ENCODE measurements at places on chromosomes 3 and 15.

DNA sequence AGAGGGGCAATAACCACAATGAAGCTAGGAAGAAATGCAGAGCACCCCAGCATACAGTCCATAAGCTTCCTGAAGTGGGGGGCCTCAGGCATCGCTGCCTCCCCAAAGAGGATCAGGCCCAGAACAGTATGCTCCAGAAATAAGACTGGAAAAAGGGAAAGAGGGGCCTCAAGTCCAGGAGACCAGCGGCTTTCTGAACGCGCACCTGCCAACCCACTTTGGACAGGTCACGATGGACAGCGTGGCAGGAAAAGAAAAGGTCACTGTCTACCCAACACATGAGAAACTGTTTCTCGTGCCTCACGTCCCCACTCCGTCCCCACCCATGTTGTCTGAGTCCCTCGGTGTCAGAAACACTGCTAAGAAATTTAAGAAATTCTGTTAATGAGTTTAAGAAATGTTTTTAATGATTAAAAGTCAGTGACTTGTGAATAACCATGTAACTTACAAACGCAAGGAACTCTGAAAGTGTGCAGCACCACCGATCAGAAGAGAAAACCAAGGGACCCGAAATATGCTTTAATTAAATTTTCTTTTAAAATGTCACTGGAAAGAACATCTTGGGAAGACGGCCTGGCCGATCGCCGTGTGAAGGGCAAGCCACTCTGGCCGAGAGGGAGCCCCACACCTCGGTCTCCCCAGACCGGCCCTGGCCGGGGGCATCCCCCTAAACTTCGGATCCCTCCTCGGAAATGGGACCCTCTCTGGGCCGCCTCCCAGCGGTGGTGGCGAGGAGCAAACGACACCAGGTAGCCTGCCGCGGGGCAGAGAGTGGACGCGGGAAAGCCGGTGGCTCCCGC, 1.7 kb upstream of the PPARG start:
- DNase-seq: peak; percentile 29

DNA sequence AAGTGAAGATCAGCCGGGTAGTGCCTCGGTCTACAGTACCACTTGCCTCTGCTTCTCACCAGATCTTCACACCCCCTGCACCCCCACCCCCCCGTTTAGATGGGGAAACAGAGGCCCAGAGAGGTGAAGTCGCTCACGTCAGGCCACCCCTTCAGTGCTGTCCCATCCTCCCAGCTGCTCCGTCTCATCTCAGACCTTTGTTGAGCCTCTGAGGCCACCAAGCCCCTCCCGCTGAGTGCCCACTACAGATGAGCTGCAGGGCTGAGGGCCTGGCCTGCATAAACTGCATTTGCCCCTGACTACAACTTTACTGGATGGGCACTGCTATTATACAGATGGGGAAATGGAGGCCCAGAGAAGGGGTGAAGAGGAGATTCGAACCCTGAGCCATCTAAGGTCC, 35.8 kb downstream of the ADAMTS7 start:
- no peak for DNase-seq

GRCh38 chr3:41040256-41040655, 159.0 kb upstream of the CTNNB1 start:
- no peak for DNase-seq

DNA sequence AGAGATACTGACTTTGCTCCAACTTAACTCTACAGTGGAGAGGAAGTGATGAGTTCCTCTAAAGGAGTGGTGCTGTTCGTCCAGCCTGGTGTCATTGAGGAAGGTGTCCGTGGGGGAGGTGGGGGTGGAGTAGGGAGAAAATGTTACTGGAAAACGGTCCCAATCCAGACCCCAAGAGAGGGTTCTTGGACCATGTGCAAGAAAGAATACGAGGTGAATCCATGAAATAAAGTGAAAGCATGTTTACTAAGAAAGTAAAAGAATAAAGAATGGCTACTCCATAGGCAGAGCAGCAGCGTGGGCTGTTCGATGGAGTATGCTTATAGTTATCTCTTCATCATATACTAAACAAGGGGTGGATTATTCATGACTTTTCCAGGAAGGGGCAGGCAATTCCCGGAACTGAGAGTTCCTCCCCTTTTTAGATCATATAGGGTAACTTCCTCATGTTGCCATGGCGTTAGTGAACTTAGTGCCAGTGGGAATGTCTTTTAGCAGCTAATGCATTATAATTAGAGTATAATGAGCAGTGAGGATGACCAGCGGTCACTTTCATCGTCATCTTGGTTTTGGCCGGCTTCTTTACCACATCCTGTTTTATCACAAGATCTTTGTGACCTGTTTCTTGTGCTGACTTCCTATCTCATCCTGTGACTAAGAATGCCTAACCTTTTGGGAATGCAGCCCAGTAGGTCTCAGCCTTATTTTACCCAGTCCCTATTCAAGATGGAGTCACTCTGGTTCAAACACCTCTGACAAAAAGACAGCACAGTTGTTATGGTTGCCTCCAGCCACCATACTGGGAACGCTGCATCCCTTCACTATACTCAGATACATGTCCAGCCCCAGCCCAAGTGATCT, 38.6 kb downstream of the CLEC3B start:
- no peak for DNase-seq

GRCh38 chr3:134976948-134977347, 181.9 kb downstream of the EPHB1 start:
- DNase-seq: no peak

DNA sequence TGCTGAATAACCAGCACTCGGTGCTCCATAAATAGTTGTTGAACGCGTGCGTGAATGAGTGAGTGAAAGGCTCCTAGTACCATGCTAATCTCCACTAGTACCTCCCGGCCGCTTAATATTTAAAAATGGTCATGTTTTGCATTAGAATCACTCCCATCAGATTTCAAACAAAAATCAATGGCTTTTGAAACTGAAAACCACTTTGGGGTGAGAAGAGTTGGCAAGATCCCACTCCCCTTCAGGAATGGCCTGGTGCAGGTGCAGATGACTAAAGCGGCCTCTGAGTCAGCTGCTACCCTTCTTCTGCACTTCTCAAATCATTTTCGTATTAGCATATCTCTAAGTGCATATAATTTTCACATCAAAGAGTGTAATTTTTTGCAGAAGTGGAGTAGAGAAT, 425.3 kb upstream of the PROK2 start:
- DNase-seq: no peak

GRCh38 chr3:14507305-14507741, 32.8 kb downstream of the GRIP2 start:
- DNase-seq: no peak

DNA sequence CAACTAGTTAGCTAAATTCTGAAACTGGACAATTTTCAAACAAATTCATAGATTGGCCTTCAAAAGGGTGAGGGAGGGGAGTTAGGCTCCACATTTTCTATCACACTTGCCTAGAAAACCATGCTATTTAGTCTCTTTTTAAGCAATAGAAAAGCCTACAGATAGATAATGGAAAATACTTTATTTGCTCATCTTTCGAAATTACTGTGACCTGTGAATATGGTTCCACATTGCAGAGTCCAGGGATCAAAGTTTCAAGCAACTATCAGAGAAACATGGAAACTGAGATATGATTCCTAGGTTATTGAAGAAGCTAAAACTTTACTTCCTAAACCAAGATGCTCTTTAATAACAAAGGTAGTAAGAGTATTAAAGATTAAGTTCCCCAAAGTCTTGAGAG, 176.6 kb upstream of the NECTIN3 start:
- DNase-seq: no peak

DNA sequence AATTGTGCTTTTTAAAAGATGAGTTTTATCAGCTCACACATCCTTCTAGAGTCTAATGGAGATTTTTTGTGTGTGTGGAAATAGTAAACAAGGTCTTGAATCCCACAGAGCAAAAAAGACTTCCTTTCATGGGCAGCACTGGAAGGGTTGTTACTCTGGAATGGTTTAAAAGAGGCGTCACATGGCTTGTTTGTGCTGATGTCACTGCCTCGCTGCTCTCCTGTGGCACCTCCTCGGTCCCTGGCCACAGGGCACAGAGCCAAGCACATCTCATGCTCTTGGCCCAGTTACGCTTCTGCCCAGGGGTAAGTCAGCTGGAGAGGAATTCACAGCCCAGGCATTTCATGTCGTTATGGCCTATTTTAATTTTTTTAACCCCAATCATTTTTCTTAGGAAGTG, 53.2 kb downstream of the PGPEP1L start:
- DNase-seq: peak; percentile 71

- peak; percentile 27 for DNase-seq
These were observed 328.5 kb upstream of the TLE3 start for GRCh38 chr15:70426096-70426821.

DNA sequence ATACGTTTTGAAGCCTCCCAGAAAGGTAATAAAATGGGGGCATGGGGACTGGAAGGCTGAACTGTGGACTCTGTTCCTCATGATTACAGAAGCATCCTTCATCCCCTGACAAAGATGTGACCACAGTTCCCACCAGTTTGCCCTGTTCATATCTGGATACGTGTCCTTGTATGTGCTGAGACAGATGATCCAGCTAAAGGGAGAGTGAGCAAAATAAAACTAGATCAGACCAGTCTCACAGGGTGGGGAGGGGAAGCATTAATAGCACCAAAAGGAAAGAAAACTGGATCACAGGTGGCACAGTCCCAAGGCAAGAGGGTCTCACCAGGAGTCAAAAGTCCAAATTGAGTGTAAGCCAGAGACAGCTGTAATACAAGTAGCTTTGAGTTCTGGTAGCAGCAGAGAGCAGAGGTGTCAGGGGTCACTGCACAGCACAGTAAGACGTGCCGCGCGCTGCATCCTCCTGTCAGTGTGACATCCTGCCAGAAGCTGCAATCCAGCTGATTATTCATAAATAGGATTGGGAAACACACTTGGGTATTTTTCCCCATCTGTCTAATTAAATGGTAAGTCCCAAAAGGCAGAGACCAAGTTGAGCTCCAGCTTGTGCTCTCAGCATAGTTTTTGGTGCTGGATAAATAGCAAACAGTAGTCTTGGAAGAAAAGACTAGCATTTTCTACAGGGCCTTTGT, 560.0 kb upstream of the CFAP20DC start:
- no peak for DNase-seq

GRCh38 chr3:84904816-84905555, 53.8 kb upstream of the CADM2 start:
- DNase-seq: no peak

DNA sequence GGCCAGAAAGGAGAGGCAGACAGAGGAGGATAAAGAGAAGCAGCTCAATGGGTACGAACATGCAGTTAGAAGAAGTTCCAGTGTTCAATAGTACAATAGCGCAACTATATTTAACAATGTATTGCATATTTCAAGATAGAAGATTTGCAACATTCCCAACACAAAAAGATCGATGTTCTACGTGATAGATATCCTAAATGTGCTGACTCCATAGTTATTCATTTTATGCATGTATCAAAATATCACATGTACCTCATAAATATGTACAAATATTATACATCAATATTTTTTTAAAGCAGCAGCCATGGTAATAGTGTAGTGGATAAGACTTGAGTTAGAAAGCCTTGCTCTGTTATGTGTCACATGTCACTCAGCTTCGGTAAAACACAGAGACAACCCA, 110.2 kb upstream of the ASB14 start:
- DNase-seq: no peak

GRCh38 chr3:78729946-78730345, 1037.9 kb downstream of the ROBO1 start:
- DNase-seq: no peak

GRCh38 chr3:70519026-70519425, 206.6 kb upstream of the MDFIC2 start:
- no peak for DNase-seq

GRCh38 chr3:123618768-123619484, 34.1 kb upstream of the HACD2 start:
- no peak for DNase-seq

DNA sequence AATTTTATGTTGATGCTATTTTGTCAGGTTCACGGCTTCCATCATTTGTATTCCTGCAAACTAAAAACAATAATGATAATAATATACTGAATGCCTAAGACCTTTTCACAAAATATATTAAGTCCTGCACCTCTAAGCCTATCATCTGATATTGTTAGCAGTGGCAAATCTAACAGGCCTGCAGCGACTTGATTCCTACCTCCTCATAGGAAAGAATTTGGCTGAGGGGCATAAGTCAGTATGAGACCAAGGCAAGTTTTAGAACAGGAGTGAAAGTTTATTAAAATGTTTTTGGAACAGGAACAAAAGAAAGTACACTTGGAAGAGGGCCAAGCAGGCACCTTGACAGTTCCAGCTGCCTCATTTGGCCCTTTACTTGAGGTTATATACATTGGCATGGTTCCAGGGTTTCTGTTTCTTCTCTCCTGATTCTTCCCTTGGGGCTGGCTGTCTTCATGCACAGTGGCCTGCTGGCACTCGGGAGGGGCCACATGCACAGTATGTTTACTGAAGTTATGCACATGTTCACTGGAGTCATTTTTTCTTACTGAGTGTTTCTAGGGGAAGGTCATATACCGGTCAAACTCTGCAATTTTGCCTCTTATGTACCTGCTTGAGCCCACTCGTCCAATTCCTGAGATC, 418.1 kb downstream of the EPHA6 start:
- no peak for DNase-seq
